ENCODE measurements at places on chromosomes 3 and 15.
A peak's percentile ranks its signal among the peaks of the same experiment; 100 is the strongest.

DNA sequence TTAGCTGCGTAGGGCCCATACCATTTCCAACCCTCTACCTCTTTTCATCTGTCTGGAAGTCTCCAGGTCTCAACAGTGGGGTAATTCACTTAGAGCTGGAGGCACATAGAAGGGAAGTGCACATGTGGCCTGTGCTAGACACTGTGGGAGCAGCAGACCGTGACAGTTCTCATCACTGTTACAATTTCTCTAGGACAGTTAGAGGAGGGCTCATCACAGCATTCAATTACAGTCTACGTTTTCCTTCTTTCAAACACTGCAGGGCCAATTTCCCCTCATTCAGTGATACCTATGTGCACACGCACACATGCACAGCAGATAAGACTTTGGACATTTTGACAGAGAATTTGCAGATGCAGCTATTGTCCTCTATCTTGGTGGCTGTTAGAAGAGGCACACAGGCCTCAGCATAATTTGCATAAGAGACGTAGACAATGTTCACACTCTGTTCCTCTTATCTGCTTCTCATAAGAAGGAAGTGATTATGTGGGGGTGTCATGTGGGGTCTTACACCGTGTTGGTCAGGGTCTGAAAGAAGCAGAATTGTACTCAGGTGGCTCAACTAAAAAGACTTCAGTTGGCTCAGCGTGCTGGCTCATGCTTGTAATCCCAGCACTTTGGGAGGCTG, 12.6 kb upstream of the HRG start:
- no peak for DNase-seq

- DNase-seq: no peak
Measured at GRCh38 chr3:110612045-110612444, 459.6 kb upstream of the NECTIN3 start.

- no peak for DNase-seq
Measured at GRCh38 chr3:53803816-53804695, 42.2 kb downstream of the CHDH start.

DNA sequence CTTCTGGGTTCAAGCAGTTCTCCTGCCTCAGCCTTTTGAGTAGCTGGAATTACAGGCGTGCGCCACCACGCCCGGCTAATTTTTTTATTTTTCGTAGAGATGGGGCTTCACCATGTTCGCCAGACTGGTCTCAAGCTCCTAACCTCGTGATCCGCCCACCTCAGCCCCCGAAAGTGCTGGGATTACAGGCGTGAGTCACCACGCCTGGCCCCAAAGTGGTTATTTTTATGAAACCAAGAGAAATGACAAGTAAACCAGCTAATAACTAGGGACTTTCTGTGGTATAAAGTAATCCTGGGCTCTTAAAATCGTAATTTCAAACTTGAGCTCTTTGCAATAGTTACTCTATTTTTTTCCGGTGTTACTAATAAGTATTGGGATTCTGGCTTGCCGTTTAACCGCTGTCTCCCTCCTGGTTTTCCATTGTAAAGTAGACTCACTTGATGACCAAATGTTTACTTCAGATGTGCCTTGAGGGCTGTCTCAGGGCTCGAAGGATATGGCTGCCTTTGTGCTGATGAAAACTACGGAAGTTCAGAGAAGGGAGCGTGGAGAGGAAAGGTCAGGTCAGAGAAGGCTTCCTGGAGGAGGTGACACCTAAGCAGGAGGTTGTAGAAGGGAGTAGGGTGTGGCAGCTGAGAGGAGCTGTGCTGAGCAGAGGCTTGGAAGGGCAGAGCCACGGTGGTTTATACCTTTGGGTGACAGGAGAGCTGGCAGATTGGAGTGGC, 4.2 kb downstream of the ZSCAN2 start:
- DNase-seq: peak; percentile 38

- DNase-seq: no peak
Measured at GRCh38 chr3:142115867-142116668, 33.3 kb downstream of the TFDP2 start.

GRCh38 chr15:47158573-47158972, 558.7 kb upstream of the SEMA6D start:
- no peak for DNase-seq
